ENCODE measurements at places on chromosomes 1 and 21.

DNA sequence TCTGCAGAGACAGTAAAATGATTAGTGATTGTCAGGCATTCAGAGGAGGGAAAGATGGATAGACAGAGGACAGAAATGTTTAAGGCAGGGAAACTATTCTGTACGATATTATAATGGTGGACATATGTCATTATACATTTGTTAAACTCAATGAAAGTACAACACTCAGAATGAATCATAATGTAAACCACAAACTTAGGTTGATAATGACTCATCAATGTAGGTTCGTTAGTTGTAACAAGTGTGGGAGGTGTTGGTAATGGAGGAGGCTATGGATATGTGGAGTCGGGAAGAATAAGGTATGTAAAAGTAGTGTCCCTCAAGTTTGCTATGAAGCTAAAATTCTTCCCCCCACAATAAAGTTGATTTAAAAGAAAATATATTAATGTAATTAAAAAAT lies 455.0 kb downstream of the BRINP3 start:
- DNase-seq = no peak

GRCh38 chr1:108880850-108881249 lies 4.1 kb downstream of the GPSM2 start:
- no peak for DNase-seq

GRCh38 chr1:87642581-87643221 lies 314.0 kb downstream of the LMO4 start:
- no peak for DNase-seq

DNA sequence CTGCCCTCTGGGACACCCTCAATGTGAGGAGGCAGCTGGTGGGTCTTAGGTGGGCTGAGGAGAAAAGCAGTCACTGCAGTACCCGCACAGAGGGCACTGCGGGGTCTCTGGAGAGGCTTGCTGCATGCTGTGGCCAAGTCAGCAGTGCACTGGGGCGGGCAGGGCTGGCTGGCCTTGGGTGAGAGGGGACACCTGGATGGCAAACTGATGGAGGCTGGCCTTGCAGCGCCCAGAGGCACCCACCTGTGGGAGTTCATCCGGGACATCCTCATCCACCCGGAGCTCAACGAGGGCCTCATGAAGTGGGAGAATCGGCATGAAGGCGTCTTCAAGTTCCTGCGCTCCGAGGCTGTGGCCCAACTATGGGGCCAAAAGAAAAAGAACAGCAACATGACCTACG lies 3.2 kb downstream of the ELF3 start:
- DNase-seq = no peak

GRCh38 chr1:96358057-96358456 lies 363.5 kb upstream of the PTBP2 start:
- no peak for DNase-seq

Data from stimulated activated CD8-positive, alpha-beta memory T cell treated with anti-CD3 and anti-CD28 coated beads, Interleukin-4, amount 100 ng/mL, for 1 hour (primary cell).